SW 1271 (cell line): ENCODE measurements at places on chromosomes 7 and 10.
A peak's percentile ranks its signal among the peaks of the same experiment; 100 is the strongest.

DNA sequence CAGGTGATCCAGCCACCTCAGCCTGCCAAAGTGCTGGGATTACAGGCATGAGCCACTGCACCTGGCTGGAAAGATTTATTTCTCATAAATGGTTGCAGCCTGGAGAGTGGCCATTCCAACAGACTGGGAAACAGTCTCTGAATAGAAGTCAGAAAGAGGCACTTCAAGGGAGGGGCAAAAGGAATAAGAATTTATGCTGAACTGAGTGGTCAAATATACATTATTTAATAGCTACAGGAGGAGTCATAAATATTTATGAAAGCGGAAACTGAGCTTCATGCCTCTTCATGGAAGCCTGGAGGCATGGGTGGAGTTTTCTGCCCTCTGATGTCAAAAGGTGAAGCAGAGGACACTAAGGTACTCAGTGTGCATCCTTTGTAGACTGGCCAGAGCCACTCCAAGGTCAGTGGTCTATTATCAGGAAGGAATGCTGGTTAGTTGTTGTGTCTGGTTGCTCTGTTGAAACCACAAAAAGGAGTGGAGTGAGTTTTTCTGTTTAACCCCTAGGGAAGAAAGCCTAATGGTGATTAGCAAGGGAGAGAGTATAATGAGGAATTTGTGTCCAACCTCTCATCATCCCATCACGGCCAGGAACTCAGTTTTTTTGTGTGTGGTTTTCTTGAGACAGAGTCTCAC lies 9.3 kb upstream of the NRBF2 start:
- DNase-seq, result no peak

DNA sequence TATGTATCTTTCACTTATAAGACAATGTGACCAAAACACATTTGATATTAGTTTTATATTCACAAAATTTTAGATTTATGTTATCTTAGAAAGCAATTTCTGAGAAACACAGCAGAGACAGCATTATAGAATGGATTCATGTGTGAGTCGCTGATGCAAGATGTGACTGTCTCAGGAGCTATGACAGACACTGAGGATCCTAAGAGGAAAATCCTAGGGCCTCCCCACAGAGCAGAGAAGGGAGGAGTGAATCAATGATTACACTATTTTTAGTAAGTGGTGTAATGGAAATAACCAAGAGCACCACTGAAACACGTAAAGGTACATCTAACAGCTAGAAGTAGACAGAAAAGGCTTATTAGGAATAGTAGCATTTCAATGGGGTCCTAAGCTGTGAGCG lies 204.0 kb upstream of the PTN start:
- no peak for DNase-seq

- no peak for DNase-seq
These were observed 217.9 kb downstream of the ADAM12 start for GRCh38 chr10:126170371-126170770.

- no peak for DNase-seq
These were observed 110.6 kb downstream of the ABLIM1 start for GRCh38 chr10:114547514-114547913.

- DNase-seq, result no peak
These were observed 5.9 kb upstream of the LDB3 start for GRCh38 chr10:86662186-86663045.

DNA sequence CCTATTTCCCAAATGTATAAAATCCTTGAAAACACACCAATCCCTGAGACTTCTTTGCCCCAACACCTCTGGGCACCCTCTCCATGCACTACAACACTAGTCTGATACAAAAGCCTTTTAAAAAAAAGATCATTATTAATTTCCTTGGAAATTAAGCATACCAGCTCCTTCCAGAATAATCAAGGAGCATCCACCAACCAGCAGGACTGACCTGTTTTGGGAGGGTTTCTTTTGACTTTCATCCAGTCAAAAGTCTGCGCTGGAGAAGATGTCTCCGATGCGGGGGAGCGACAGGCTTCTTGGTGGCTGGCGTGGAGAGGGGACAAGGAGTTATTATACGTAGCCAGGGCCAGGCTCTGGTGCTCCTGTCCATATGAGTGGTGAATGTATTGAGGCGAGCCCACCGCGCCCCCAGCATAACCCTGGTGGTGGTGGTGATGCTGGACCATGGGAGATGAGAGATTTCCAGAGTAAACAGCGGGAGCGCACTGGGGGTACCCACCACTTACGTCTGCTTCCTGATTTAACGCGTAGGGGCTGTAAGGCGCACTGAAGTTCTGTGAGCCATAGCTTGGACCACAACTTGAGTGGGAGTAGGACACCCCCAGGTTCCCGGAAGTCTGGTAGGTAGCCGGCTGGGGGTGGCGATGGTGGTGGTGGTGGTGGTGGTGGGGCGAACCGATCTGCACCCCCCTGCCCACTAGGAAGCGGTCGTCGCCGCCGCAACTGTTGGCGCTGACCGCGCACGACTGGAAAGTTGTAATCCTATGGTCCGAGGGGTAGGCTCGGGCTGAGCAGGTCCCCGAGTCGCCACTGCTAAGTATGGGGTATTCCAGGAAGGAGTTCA lies 527 bp downstream of the HOXA1 start:
- peak; percentile 14 for DNase-seq

- no peak for DNase-seq
These were observed 41.6 kb downstream of the SMNDC1 start for GRCh38 chr10:110263164-110263563.

GRCh38 chr10:130516141-130516735 lies 380.0 kb downstream of the GLRX3 start:
- DNase-seq, result no peak

DNA sequence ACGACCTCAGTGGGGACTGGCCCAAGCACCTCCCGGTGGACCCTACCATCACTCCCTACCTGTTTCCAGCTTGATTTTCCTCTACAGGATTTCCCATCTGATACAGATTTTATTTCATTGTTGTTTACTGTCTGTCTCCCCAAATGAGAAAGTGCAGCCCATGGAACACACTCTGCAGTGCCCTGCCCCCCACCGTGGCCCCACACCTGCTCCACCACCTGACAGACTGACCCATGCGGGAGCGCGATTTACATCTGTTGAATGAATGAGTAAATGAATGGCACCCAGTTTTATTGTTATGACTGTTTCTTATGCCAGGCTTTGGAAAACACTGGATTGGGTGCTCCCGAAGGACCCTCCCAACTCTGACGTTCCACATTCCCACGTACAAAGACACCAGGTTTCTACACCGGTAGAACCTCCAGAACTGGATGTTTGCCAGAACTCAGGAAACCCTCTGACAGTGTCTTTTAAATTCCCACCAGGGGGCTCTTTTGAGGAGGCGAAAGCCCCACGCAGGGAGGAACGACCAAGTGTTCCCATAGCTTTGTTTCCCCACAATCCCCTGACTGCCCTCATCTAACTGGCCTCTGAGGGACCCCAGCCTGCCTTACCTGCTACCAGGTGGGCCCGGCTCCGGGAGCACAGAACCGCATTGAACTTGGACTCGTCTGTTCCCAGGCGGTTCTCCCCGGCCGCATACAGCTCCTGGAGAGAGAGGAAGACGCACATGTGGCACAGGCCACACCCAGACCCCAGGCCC lies 29.0 kb downstream of the PLAC9 start:
- no peak for DNase-seq

DNA sequence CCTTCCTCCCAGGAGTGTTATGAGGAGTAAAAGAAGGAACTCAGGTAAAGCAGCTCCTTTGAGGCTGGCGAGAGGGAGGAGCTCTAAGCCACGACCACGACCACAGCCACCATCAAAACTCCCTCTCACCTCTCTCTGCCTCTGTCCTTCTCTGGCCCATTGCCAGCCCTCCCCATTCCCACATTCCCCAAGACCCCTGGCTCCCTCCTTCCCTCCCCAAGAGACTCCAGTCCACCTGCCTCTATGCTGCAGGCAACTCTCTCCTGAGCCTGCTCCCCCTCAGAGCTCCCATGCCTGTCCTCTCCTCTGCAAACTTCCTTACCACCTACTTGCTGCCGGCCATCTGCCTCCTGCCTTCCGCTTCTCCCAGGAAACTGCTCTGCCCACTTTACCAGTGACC lies 9.5 kb downstream of the SLIT1 start:
- DNase-seq, result no peak

GRCh38 chr10:26534384-26534783 lies 96.2 kb downstream of the APBB1IP start:
- DNase-seq, result no peak

DNA sequence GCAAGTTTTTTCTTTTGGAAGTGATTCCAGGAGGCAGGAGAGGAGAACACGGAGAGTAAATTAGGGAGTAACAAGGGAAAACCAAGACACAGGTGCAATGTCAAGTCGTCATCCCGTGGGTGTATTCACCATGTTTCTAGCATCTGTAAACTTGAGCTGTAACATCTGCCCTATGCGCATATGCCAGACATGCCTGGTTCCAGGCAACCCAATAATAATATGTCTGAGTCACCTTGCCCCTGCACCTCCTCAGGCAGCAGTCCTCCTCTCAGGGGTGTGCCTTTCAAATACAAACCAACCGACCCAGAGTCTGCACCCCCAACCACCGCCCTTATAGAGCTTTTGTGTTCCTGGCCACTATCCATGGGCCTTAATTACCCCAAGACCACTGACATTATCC lies 107.0 kb upstream of the PDE1C start:
- no peak for DNase-seq

- DNase-seq, result no peak
These were observed 75.1 kb upstream of the SP4 start for GRCh38 chr7:21352540-21353387.

DNA sequence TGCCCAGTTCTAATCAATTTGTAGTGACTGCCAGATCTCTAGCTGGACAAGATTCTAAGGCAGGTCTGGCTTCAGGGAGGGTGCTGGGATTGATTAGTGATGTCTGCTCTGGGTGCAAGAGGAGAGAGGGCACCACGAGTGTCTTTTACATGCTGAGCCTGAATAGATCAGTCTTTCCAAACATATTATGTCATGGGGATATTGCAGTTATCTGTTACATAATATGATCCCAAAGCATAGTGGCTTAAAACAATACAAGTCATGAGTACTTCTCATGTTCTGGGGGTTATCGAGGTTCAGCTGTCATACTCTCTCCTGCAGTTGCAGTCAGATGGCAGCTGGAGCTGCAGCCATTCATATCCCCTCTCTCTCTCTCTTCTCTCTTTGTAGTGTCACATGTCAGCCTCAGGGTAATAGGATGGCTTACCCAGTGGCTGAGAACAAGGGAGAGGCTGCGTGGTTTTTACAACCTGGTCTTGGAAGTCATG lies 26.0 kb downstream of the SLC29A3 start:
- no peak for DNase-seq

DNA sequence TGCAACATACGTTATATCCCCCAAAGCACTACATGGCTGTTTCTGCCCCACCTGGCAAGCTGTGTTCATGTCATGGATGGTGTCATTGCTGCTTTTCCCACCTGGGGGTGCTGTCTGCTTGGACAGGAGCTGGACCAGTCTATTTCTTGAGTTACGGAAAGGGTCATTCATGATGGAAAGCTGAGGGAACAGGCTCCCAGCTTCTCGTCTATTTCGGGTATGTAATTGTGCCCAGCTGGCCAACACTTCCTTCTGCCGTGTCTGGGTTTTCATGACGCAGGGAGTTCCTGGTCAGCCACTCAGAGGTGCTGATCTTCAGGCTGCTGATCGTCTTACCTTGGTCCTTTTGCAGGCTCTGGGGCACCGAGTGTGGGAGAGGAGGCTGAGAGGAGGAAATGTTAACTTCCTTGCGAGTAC lies 8.6 kb downstream of the BTBD16 start:
- DNase-seq, result no peak

- DNase-seq, result no peak
These were observed 122.2 kb upstream of the PRSS58 start for GRCh38 chr7:142380069-142380468.

DNA sequence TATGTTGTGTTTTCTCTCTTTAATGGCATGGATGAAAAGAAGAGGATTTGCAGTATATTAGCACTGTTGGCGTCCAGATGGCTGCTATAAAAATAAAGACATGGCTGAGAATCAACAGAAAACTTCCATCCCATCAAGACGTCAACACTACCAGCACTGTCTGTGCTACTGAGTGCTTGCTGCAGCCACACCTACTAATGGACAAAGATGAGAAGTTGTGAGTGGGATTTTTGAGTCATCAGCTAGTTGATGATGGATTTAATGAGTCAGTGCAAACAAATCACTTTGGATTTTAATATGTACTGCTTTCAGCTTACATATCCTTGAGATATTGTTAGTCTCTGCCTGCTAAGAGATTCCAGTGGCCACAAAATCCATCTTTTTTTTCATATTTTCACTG lies 631.0 kb upstream of the ANKRD30A start:
- no peak for DNase-seq

DNA sequence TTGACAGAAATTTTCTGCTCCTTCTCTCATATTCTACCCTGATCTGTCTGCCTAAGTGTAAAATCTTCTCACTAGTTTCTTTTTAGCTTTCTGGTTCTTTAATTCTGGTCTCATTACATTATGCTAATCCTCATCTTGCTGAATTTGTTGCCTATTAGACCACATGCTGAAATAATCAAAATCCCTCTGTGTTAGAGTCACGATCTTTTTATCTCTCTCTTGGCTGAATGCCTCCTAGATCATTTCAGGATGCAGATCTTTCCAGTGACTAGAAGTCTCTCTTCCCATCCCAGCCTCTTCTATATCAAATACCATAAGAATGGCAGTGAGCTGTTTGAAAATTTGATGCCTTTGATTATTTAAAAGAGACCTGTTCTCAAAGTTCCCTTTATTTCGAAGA lies 661.9 kb downstream of the SORCS1 start:
- DNase-seq, result no peak

DNA sequence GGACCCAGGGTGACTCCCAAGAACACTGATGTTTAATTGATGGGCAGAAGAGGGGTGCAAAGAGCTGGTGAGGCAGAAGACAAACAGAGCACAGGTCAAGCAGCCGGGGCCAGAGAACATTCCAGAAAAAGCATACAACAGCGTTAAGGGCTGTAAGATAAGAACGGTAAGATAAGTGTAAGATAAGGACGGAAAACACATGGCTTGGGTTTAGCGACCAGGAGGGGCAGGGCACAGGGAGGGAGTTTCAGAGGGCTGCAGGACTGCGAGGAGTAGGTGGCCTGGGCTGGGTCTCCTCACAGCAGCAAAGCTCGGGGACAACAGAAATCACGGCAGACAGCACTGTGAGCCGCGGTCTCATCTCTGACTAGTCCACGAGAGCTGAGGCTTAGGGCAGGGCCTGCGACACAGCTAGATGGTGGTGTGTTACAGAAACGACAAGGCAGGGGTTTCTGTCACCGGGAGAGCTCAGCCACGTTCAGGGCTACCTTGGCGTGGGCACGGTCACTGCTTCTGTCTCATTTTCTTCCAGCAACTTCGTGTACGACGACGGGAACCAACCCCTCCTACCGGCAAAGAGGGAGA lies 24.6 kb downstream of the BRI3 start:
- no peak for DNase-seq

- DNase-seq, result no peak
These were observed 108.8 kb upstream of the GSDME start for GRCh38 chr7:24866004-24866615.

DNA sequence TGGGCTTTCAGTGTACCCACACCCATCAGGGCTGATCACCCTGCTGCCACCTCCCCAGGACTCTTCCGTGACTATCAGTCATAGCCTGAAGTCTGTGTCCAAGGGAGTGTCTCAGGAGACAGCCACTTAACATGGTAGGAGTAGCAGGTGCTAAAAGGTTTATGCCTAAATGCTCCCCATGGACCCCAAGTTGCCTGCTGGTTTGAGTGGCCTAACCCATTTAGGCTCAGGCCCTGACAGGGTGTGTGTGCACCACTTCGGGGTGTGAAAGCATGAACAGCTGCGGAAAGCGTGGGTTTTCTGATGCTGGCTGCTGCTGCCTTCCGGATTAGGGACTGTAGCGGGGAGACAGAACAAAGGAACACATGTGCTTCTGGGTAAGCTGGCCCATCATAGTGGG lies 93.2 kb upstream of the SAMD8 start:
- no peak for DNase-seq

- DNase-seq, result no peak
These were observed 379.7 kb downstream of the RPS24 start for GRCh38 chr10:78413076-78414055.
